Effector CD4-positive, alpha-beta T cell (primary cell): ENCODE measurements at places on chromosomes 2 and 18.

DNA sequence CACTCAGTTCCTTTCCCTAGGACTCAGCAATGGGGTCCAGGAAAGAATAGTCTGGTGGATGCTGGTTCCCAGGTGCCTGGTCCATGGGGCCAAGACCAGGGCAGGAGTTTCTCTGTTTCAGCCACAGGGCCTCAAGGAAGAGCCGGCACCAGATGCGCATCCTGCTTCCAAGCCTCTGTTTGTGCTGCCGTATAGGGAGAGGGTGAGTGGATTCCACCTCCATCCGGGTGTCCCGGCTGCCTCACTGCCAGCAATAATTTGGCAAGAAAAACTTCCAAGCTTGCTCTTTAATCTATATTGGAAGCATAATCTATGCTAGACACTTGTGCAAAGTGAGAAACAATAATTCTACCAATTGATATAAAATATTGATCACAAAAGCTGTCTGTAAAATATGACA is 261.2 kb upstream of the HS6ST1 start:
- no peak for DNase-seq

DNA sequence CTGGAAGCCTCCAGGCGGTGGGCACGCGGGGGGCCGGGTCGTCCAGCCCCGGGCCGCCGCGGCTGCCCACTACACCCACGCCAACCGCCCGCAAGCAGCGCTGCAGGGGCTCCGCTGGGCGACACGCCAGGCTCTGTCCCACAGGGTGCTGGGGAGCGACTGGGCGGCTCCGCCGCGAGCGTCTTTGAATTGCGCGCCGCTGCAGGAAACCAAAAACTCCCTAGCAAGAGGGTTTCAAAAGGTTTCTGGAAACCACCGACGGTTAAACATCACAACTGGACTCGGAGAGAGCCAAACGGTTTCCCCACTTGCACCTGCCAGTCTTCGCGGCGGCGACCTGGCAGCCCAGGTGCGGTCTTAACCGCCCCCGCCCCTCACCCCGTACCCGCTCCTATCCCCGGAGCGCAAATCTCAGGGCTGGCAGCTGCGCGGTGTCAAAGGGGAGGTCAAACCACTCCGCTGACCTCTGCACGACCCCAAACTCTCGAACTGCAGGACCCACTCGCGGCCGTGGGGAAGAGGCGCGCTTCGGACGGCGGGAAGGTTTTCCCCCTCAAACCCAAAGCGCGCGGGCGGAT is 1.0 kb downstream of the CXCR4 start:
- peak; percentile 64 for DNase-seq

- DNase-seq = no peak
Observed at GRCh38 chr2:103002954-103003353, 241.1 kb downstream of the TMEM182 start.

DNA sequence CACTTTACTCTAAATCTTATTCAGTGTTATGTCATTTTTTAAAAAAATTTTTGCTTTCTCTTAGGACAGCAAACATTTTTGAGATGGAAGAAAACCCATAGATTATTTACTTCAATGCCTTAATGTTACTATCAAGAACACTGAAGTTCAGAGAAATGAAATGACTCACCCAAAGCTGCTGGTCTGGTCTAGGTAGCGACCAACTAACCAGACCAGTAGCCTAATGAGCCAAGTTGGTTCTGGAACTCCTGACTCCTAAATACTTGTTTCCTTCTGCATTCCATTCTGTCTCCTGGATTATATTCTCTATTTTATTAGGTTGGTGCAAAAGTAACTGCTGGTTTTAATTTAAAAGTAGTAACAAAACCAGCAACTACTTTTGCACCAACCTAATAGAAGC is 35.4 kb downstream of the SLC8A1 start:
- no peak for DNase-seq

DNA sequence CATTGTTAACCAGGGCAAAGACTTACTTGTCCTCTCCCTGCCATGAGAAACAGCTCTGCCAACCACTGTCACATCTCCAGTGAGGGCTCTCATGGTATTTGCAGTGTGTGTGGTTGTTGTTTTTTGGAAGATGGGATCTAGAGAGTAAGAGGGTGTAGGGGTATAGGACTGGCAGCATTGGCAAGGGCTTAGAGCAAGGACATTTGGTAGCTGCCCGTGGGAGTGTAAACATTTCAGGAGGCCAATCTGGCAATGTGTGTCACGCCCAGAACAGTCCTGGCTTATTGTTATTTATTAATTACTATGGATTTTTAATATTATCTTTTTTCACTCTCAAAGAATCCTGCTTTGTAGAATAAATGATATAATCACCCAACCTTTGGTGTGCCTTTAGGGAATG is 90.5 kb downstream of the TMEM17 start:
- DNase-seq = no peak

DNA sequence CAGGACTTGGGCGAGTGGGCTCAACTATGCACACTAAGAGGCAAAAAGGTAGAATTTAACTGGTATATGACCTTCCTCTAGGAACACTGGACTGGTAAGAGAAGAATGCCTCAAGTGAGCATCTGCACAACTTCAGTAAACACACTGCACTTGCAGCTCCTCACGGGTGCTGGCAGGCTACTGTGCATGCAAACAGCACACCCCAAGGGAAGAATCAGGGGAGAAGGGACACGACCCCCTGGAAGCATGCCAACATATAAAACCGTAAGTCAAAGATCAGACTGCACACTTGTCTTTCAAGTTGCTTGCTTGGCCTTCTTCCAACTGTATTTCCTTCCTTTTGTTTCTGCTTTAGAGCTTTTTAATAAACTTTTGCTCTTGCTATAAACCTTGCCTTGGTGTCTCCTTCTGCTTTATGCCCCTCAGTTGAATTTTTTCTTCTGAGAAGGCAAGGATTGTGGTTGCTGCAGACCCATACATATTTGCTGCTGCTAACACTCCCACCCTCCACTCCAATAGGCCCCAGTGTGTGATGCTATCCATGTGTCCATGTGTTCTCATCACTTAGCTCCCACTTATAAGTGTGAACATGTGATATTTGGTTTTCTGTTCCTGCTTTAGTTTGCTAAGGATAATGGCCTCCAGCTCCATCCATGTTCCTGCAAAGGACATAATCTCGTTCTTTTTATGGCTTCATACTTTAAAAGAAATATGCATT is 263.7 kb upstream of the SPOPL start:
- no peak for DNase-seq

- no peak for DNase-seq
Observed at GRCh38 chr2:121075006-121075551, 209.9 kb downstream of the TFCP2L1 start.

DNA sequence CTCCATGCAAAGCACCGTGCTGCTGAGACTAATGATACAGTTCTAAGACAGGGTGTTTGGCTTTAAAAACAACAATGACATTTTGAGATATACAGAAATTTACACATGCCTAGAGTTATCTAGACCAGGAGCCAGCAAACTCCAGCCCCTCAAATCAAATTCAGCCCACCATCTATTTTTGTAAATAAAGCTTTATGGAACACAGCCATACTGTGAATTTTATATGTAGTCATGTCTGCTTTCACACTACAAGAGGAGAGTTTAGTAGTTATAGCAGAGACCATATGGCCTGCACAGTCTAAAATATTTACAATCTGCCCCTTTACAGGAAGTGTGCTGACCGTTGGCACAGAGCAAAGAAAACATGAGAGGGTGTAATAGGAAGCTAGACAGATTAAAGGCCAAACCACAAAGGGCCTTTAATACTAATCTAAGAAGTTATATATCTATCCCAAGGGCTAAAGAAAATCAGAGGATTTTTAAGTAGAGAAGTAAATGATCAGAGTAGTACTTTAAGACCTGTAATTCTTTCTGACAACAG is 39.4 kb downstream of the NBAS start:
- no peak for DNase-seq

- DNase-seq = no peak
Observed at GRCh38 chr2:68737711-68738110, 3.1 kb downstream of the ARHGAP25 start.

DNA sequence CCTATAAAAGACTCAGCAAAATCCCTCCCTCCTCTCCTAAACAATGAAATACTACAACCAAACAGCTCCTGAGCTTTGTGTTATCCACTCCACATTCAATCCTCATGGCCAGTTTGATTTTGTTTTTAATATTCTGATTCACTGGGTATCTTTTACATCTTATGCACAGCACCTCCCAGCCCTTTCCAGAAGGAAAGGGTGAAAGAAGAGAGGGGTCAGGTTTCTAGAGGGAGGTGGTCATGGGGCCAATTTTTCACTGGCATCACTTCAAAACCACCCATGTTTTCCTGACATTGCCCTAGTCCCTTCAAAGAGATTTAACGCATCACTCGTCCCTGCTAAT is 315.6 kb downstream of the LPIN1 start:
- no peak for DNase-seq

DNA sequence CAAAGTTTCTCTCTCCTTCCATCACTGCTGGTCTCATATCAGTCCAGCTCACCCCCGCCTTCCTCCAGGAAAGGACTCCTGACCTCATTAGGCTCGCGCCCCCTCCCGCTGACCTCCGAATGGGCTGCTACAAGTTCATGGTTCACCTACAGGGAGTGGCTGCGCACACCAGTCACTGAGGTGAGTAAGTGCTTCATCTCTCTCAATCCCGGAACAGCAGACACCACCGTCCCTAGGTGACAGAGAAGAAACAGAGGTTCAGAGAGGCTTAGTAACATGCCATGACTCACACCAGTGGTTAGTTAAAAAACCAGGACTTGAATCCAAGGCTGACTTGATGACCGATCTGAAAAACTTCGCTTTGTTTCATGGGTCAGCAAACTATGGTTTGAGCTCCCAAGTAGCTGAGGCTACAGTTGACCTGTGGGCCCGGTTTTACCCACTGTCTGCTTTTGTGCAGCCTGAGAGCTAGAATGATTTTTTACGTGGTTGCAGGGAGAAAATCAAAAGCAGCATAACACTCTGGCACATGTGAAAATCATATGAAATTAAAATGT is 42.0 kb downstream of the ZFP36L2 start:
- DNase-seq = no peak

GRCh38 chr2:71517851-71518250 is 64.5 kb downstream of the DYSF start:
- no peak for DNase-seq

GRCh38 chr2:47254464-47254863 is 99.4 kb upstream of the STPG4 start:
- no peak for DNase-seq

- no peak for DNase-seq
Observed at GRCh38 chr2:151350579-151351195, 6.7 kb upstream of the TNFAIP6 start.

DNA sequence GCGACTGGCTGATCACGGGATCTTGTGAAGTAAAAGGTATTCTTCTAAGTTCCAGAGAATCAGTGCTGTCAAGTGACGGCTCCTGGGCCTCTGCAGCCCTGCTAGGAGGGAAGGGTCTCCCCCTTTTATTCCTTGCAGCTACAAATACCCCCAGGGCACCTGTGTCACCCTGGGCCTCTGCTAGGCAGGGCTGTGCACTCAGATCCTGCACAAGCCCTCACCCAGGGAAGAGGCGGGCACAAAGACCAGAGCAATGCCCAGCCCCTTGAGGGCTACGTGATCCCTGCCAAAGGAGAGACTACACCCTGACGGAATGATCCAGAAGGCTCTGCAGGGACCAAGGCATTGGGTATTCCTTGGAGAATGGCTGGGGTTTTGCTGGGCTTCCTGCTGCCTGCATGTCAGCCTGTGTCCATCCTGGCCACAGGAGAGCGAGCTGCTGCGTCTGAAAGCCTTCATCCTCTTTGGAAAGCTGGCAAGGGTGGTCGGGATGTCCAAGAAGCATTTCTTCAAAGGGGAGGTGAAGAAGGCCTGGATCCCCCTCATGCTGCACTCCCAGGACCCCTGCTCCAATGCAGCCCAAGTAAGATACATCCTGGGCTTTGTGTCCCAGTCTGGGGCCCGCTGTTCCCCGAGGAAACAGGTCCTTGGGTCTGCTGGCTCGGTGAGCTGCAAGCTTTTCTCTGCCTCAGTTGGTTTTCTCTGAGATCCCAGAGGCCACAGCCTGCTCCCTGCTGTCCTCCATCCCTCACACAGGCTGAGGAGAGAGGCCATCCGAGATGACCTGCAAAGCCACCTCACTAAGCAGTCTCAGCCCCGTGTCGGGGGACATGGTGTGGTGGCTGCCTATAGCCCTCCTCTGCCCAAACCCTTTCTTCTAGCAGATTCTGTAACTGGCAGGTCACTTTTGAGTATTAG is 24.9 kb downstream of the HJURP start:
- DNase-seq = no peak

- no peak for DNase-seq
Observed at GRCh38 chr2:106068451-106068850, 125.7 kb downstream of the UXS1 start.

DNA sequence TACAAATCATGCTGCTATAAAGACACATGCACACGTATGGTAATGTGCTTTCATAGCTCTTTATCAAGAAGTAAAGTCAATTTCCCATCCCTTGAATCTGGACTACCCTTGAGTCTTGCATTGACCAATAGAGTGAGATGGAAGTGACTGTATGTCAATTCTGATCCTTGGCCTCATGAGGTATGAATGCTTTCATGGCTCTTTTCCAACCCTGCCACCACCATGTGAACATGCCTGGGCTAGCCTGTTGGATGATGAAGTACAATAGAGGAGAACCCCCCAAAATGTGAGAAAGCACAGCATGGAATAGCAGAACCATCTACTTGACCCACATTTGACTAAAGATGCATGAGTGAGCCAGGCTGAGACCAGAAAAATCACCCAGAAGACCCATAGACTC is 237.0 kb downstream of the NYAP2 start:
- no peak for DNase-seq

DNA sequence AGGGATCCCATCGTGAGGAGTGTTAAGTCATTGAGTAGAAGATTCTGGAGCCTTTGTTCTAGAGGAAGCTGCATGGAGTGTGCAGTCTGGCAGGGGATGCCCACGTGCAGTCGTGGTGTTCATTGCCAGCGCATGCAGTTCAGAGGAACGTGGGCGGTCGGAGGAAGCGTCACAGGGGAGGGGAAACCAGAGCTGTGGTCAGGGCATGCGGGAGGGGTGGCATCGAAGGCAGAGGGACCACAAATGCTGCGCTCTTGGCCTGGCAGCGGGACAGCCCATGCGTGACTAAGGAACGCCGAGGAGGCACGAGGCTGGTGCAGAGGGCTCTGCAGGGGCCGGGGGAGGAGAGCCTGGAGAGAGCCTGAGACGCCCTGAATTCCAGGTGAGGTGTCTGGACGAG is 141.1 kb downstream of the KLHL29 start:
- DNase-seq = no peak

- no peak for DNase-seq
Observed at GRCh38 chr2:45458909-45459563, 152.0 kb downstream of the SRBD1 start.

- no peak for DNase-seq
Observed at GRCh38 chr18:51097021-51097822, 67.2 kb downstream of the SMAD4 start.
